Mesenchymal stem cell (in vitro differentiated cells and primary cell): ENCODE measurements at places on chromosomes 2 and 18.
A peak's percentile ranks its signal among the peaks of the same experiment; 100 is the strongest.

GRCh38 chr18:32380559-32380958 lies 90.1 kb downstream of the GAREM1 start:
- peaks cover 1% of the 10 kb centered on the region for H3K4me1 ChIP-seq
- no peak overlapping the region for H3K27ac ChIP-seq
- H3K27me3 ChIP-seq, result no peaks in the 10 kb centered on the region
- DNase-seq, result no peak
- no peak overlapping the region for H3K4me3 ChIP-seq

DNA sequence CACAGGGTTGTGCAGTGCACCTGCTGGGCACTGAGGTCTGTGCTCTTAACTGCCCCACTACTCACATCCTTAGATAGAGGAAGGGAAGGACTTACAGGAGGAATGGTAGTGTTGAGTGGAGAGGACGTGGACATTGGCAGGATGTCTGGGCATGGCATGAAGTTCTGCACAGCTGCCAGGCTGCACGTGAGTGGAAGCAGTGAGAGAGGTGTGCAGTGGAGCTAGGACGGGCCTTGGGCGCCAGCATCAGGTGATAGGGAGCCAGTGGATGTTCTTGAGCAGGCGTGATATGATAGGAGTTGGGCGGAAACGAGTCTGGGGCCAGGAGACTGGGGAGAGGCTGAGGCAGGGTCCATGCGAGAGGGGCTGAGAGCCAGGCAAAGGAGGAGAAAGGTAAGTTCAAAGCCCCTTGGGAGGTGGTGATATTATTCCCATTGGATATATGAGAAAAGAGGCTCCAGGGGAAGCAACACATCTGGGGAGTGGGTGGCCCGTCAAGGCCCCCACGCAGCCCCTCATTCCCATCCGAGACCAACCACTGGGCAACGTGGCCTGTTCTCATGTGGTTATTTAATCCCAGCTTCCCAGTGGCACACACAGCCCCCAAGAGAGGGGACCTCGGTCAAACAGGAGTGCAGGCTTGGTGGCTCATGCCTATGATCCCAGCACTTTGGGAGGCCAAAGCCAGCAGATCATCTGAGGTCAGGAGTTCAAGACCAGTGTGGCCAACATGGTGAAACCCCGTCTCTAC lies 45.7 kb upstream of the SNED1 start:
- no peaks in the 10 kb centered on the region for H3K4me1 ChIP-seq
- H3K4me3 ChIP-seq, result no peak overlapping the region
- no peak overlapping the region for H3K27ac ChIP-seq
- H3K36me3 ChIP-seq, result no peaks in the 10 kb centered on the region

DNA sequence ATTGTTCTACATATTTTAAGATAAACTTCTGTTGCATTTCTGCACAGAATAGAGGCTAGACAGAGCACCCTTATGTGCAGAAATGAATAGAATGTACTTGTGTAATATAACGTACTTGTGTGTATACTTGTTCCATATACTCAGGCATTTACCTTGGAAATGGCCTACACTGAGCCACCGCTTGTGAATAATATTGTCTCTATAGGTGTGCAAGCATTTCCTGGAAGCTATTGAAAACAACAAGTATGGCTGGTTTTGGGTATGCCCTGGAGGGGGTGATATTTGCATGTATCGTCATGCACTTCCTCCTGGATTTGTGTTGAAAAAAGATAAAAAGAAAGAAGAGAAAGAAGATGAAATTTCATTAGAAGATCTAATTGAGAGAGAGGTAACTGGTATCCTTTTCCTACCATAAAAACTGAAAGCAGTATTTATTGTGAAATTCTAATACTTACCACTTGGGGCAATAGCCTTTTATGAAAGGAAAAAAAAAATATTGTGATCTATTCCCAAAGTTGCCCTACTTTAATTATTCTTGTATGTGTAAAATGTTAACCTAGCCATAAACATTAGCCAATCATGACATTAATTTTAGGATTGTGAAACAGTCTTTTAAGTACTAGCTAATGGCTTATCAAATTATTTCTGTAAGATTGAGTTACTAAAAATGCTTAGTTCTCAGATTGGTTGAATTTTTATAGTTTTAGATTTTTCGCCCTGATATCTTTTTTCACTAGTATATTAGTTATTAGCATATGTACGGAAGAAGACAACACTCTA lies 18.0 kb downstream of the ZC3H15 start:
- no peaks in the 10 kb centered on the region for H3K4me1 ChIP-seq
- peak; percentile 58 for DNase-seq
- H3K27ac ChIP-seq, result no peak overlapping the region

- H3K27me3 ChIP-seq, result no peaks in the 10 kb centered on the region
- no peak for DNase-seq
- no peak overlapping the region for H3K4me3 ChIP-seq
- peaks cover 6% of the 10 kb centered on the region for H3K4me1 ChIP-seq
- no peaks in the 10 kb centered on the region for H3K36me3 ChIP-seq
Measured at GRCh38 chr2:100895402-100895801, 75.5 kb downstream of the NPAS2 start.
